ENCODE measurements at places on chromosomes 6 and 20. TPM values are rescaled to one million over a fixed set of nuclear protein-coding genes. Genes with fewer than 3 reads are reported as not detected.
A peak's percentile ranks its signal among the peaks of the same experiment; 100 is the strongest.

Gene SLC24A3
- total RNA-seq, result not detected

Gene BPI
- 0.14 TPM for total RNA-seq

- DNase-seq, result peak; percentile 28
Observed at GRCh38 chr20:56469077-56469449, 636 bp downstream of the RTF2 start.

GRCh38 chr6:90940812-90941481 is 354.1 kb upstream of the MAP3K7 start:
- peak; percentile 75 for DNase-seq

DNA sequence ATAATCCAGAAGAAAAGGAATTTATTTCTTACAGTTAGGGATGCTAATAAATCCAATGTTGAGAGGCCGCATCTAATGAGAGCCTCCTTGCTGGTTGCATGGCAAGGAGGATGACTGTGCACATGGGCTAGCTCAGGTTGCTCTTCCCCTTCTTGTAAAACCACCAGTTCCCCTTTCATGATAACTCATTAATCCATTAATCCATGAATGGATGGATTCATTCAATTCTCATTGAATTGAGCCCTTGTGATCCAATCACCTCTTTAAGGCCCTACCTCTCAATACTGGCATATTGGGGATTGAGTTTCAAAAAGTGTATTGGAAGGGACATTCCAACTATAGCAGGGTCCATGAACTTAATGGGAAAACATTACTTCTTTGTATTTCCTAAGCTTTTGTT is 149.5 kb downstream of the BMP2 start:
- no peak for DNase-seq

GRCh38 chr20:33919653-33920052 is 74.1 kb upstream of the RALY start:
- DNase-seq, result no peak

- no peak for DNase-seq
Observed at GRCh38 chr6:108169464-108170331, 3.9 kb downstream of the NR2E1 start.

- DNase-seq, result no peak
Observed at GRCh38 chr6:143155681-143156080, 95.0 kb downstream of the AIG1 start.

Data from CD4-positive, alpha-beta T cell (primary cell).